GM12878 (cell line): ENCODE measurements at places on chromosomes 12 and 14. TPM values are rescaled to one million over a fixed set of nuclear protein-coding genes. Genes with fewer than 3 reads are reported as not detected.

CDH24 gene
- total RNA-seq: 0.90 and 1.1 TPM in 2 replicates

ANO2 gene
- not detected in 2 replicates for total RNA-seq

SLC10A1 gene
- not detected in 2 replicates for total RNA-seq

APOF gene
- not detected in 2 replicates for total RNA-seq

GLS2 gene
- total RNA-seq: 3.4 and 3.7 TPM in 2 replicates

AMDHD1 gene
- 0.15 TPM in 1 of 2 replicates, not detected in the other for total RNA-seq

DEGS2 gene
- total RNA-seq: 1.8 and 2.5 TPM in 2 replicates

ASPG gene
- 0.29 TPM in 1 of 2 replicates, not detected in the other for total RNA-seq

PIWIL1 gene
- not detected in 2 replicates for total RNA-seq

PAX9 gene
- 0.27 and 0.28 TPM in 2 replicates for total RNA-seq

EIF5 gene
- total RNA-seq: 156 and 166 TPM in 2 replicates

DNA sequence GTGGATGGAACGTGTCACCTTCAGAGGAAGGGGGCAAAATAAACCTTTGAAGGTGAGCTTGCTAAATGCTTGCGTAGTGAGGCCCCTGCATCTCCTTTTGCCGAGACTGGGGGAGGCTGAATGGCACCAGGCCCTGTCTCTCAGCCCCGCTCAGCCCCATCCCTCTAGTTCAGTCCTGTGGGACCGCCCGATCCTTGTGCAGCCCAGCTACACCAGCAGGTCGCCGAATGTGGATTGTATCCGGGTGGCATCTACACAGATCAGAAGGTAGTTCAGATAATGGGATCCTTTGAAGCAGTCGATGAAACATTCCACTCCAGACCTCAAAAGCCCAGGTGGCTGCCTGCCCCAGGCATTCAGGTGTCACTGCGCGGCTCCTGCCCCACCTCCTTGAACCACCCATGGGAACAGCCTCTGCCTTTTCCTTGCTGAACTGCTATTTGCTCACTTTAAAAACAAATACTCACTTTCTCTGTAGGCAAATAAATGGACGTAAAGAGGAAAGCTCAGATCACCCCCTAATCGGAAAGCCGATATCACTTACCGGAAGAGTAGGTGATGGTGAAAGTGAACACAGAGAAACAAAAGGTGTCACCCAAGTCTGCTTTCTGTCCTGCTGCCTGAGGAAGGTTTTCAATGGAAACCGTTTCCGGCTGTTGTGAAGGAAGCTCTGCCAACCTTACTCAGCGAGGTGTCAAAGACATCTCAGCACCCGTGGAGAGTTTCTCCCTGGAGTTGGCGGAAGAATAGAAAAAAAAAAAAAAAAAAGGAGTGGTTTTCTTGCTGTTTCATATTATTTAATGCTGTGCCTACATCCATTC, 100.3 kb upstream of the NCOR2 start:
- no peaks in the 10 kb centered on the region for H3K27me3 ChIP-seq
- DNase-seq: no peak
- no peak overlapping the region for H3K4me3 ChIP-seq
- H3K4me1 ChIP-seq: no peaks in the 10 kb centered on the region
- no peaks in the 10 kb centered on the region for H3K36me3 ChIP-seq

- H3K27ac ChIP-seq: no peak overlapping the region
- H3K4me1 ChIP-seq: no peaks in the 10 kb centered on the region
- H3K4me3 ChIP-seq: no peak overlapping the region
- DNase-seq: no peak
- no peaks in the 10 kb centered on the region for H3K36me3 ChIP-seq
- H3K27me3 ChIP-seq: no peaks in the 10 kb centered on the region; the same call in 1 of the 2 replicates
Measured at GRCh38 chr12:110869026-110869425, 22.2 kb downstream of the CCDC63 start.

DNA sequence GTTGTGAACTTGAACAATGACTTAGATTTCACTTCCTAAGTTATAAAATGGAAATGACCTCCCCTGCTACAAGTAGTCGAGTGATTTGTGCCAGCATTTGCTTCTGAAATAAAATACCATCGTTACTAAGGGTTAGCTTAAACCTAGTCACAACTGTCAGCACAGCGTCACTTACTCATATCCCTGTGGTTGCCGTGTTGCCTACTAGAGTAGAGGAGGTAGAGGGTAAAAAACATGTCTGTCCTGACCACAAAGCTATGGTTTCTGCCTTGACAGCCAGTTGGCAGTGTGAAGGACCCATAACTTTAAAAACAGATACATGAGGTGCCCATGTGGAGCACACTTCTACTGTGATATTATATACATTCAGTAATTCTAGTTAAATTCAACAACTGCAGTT, 234.2 kb upstream of the RGS6 start:
- H3K27ac ChIP-seq: no peak overlapping the region
- peaks cover 21% of the 10 kb centered on the region for H3K36me3 ChIP-seq
- H3K4me3 ChIP-seq: no peak overlapping the region
- no peaks in the 10 kb centered on the region for H3K27me3 ChIP-seq

DNA sequence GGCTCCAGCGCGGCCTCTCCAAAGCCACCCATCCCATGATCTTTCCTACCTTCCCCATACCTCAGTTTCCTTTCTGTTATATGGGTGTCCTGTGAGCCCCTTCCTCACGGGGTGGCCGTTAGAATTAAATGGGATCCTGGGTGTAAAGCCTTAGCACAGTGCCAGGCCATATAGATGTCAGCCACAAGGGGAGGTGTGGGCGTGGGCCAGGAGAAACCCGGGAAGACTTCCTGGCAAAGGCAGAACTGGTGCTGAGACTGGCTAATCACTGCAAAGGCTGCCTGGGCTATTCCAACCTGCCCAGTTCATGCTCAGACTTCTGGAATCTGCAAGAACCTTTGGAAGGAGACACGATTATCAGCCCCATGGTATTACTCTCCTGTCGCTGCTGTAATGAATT, 11.0 kb upstream of the NCOR2 start:
- H3K27ac ChIP-seq: no peak overlapping the region
- no peaks in the 10 kb centered on the region for H3K27me3 ChIP-seq
- H3K36me3 ChIP-seq: no peaks in the 10 kb centered on the region
- H3K4me3 ChIP-seq: no peak overlapping the region

GRCh38 chr12:117009759-117010158, 89.5 kb downstream of the TESC start:
- no peaks in the 10 kb centered on the region for H3K4me1 ChIP-seq
- DNase-seq: no peak
- no peaks in the 10 kb centered on the region; the same call in 1 of the 2 replicates for H3K36me3 ChIP-seq
- no peaks in the 10 kb centered on the region for H3K27me3 ChIP-seq
- H3K27ac ChIP-seq: no peak overlapping the region

- no peak for DNase-seq
- H3K4me3 ChIP-seq: no peak overlapping the region
- no peak overlapping the region for H3K27ac ChIP-seq
- no peaks in the 10 kb centered on the region for H3K36me3 ChIP-seq
- no peaks in the 10 kb centered on the region for H3K4me1 ChIP-seq
Measured at GRCh38 chr12:66742508-66743367, 63.9 kb upstream of the GRIP1 start.

DNA sequence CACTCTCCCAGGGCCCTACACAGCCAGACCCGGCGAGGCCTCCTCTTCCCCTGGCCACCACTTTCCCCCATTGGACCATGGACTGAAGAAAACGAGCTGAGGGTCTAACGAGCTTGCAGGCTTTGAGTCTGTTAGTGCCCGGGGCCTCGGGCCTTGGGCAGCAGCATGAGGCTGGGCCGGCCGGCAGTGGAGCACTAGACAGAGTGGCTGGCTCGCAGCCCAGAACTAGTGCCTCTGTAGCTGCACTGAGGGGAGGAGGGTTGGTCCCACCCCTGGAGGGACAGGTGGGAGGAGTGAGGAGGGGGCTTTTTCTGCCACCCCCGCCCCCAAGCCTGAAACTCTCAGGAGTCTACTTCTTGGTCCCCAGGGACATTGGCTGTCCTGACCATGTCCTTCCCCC, 38.7 kb downstream of the SLC6A12 start:
- DNase-seq: no peak
- H3K27me3 ChIP-seq: no peaks in the 10 kb centered on the region; the same call in none of the 2 replicates
- no peak overlapping the region for H3K27ac ChIP-seq
- no peaks in the 10 kb centered on the region for H3K36me3 ChIP-seq

GRCh38 chr12:66590275-66590985, 88.4 kb downstream of the GRIP1 start:
- no peak overlapping the region for H3K27ac ChIP-seq
- H3K27me3 ChIP-seq: no peaks in the 10 kb centered on the region

DNA sequence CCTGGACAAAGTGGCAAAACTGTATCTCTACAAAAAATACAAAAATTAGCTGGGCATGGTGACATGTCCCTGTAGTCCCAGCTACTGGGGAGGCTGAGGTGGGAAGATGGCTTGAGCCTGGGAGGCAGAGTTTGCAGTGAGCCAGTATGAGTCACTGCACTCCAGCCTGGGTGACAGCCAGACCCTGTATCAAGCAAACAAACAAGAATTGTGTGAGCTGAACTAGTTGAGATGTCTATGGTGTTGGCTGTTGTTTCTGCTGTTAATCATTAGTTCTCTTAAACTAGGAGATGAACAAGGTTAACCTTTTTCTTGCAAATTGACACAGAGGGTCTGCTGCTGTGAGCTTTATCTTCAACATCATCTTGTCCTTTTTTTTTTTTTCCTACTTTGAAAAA, 23.6 kb downstream of the RASSF3 start:
- H3K36me3 ChIP-seq: peaks cover 7% of the 10 kb centered on the region; the same call in 1 of the 2 replicates
- no peak overlapping the region for H3K27ac ChIP-seq
- no peak overlapping the region for H3K4me3 ChIP-seq
- H3K27me3 ChIP-seq: no peaks in the 10 kb centered on the region
- H3K4me1 ChIP-seq: peaks cover 6% of the 10 kb centered on the region

GRCh38 chr14:94046696-94047250, 20.6 kb downstream of the OTUB2 start:
- no peak overlapping the region for H3K27ac ChIP-seq
- H3K36me3 ChIP-seq: peaks cover 28% of the 10 kb centered on the region
- no peak for DNase-seq

DNA sequence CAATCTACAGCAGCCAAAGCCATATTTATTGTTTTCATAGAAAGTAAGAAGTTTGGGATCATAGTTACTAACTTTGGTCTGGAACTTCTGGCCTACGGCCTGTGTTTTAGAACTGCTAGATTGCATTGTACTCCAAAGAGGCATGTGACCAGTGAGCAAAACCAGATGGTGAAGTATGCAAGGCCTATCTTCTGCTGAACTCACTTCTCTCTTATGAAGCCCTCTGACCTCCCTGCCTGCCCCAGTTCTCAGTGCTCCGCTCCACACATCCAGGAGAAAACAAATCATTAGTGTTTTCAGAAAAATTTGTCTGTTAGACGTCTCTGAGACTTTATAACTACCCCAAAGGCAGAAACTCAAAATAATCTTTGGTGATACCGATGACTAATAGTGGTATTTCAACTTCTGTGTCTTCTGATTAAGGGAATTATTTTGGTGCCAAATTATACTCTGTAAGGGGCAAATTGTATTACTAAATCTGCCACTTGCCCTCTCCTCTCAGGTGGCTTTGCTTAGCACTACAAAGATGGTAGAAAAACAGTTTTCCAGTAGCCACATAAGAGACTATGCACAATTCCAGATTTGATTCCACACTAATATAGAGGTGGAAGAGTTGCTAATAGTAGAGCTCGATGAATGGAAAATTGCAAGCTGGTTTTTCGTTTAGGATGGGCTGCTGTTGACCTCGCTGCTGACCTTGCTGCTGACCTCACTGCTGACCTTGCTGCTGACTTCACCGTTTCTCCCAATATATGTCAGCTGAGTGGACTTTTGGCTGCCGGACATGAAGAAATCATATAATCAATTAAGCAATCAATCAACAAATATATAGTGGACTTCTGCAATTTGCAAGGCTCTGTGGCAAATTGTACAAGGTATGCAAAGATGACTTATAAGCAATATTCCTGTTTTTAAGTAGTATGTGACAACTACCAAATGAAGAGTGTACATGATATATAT, 147.5 kb downstream of the KITLG start:
- DNase-seq: no peak
- 0 out of 2 replicates have a peak, but pooled peaks cover 5% of the 10 kb centered on the region for H3K4me1 ChIP-seq
- no peaks in the 10 kb centered on the region for H3K27me3 ChIP-seq
- no peak overlapping the region for H3K27ac ChIP-seq
- no peak overlapping the region for H3K4me3 ChIP-seq

DNA sequence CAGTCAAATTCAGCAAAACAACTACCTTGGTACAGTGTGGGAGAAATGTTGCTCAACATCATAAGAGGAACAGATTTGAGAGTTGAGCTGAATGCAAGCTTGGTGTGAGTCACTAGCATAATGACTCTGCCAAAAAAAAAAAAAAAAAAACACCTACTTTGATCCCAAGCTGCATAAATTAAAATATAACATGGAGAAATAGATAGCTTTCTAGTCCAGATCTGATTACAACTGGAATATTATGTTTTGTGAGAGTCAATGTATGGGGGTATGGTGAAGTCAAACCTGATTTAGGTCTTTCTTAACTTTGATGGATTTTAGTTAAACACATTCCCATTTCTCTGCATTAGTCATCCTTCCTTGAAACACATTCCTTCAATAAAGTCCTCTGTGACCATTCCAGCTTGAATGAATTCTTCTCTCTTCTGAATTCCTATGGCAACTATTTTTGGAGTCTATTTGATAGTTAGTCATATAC, 188.1 kb downstream of the SLC5A8 start:
- no peak overlapping the region for H3K4me3 ChIP-seq
- no peak for DNase-seq
- H3K27me3 ChIP-seq: no peaks in the 10 kb centered on the region
- no peaks in the 10 kb centered on the region for H3K36me3 ChIP-seq
- H3K4me1 ChIP-seq: no peaks in the 10 kb centered on the region

GRCh38 chr14:75350505-75351060, 72.0 kb downstream of the FOS start:
- no peaks in the 10 kb centered on the region for H3K4me1 ChIP-seq
- H3K4me3 ChIP-seq: no peak overlapping the region
- no peak overlapping the region for H3K27ac ChIP-seq
- no peaks in the 10 kb centered on the region for H3K27me3 ChIP-seq
- H3K36me3 ChIP-seq: no peaks in the 10 kb centered on the region
- DNase-seq: no peak

DNA sequence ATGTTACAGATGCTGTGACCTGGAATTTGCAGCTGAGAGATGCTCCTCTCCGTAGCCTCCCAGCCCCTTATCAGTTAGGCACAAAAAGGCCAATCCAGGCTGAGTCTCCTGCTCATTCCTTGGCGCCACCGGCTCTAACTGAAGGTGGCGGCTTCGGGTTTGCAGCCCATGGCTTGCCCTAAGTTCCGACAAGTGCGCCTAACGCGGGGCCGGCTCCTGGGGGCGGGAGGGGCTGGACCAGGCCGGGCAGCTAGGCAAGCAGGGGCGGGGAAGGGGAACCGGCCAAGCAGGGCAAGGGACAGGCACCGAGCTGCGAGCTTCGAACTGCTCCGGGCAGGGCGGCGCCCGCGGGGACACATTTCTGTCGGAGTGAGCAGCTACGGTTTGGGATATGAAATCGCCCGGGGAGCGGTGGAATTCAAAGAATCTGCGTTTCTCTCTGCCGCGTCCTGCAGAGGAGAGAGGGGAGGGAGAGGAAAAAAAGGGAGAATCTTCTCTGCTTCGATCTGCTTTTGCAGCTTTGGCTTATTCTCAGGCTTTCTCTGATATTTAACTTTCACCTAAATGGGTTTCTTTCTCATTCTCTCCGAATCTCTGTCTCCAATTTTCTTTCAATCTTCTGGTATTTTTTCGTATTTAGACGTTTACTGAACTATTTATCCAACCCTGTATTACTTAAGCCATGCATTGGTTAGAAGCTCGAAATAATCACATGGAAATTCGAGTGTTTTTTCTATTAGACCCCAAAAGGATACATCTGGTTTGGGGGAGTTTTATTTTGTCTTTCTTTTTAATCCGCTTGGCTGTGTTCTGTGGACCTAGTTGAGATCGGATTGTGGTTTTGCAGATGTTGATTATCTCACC, 1.6 kb upstream of the HOXC12 start:
- DNase-seq: no peak
- no peak overlapping the region for H3K27ac ChIP-seq
- no peaks in the 10 kb centered on the region for H3K4me1 ChIP-seq
- H3K4me3 ChIP-seq: no peak overlapping the region

- H3K4me3 ChIP-seq: no peak overlapping the region
- H3K4me1 ChIP-seq: no peaks in the 10 kb centered on the region
Measured at GRCh38 chr14:93824518-93825234, 36.4 kb upstream of the PRIMA1 start.
